CD4-positive, alpha-beta T cell (primary cell): ENCODE measurements at places on chromosomes 3 and 15. TPM values are rescaled to one million over a fixed set of nuclear protein-coding genes. Genes with fewer than 3 reads are reported as not detected.

The PPP2R3A gene
- total RNA-seq, result 0.31 TPM

The ABI3BP gene
- total RNA-seq, result not detected

The MYRIP gene
- not detected for total RNA-seq

The CCDC39 gene
- total RNA-seq, result not detected

The AMT gene
- total RNA-seq, result 12.7 TPM

The AQP9 gene
- 0.31 TPM for total RNA-seq

The CELSR3 gene
- 4.9 TPM for total RNA-seq

The KNL1 gene
- 0.69 TPM for total RNA-seq

The NEK4 gene
- total RNA-seq, result 6.9 TPM

The PLA2G4B gene
- total RNA-seq, result 34.6 TPM

The GPR160 gene
- total RNA-seq, result 5.7 TPM

The CHRM5 gene
- total RNA-seq, result not detected

The MED12L gene
- 0.49 TPM for total RNA-seq

The NECTIN3 gene
- 7.8 TPM for total RNA-seq

The ACOX2 gene
- not detected for total RNA-seq

The MAGEL2 gene
- not detected for total RNA-seq

The PRSS50 gene
- not detected for total RNA-seq

The FBXW12 gene
- total RNA-seq, result not detected

The MESP2 gene
- not detected for total RNA-seq

The PLA2G4D gene
- not detected for total RNA-seq

The TRIM42 gene
- not detected for total RNA-seq

The KIF23 gene
- 1.1 TPM for total RNA-seq

The RHOV gene
- 0.36 TPM for total RNA-seq

The RAD54L2 gene
- 39.9 TPM for total RNA-seq

The SAXO2 gene
- total RNA-seq, result 14.9 TPM

The LRRFIP2 gene
- total RNA-seq, result 34.2 TPM

The CFAP91 gene
- not detected for total RNA-seq

The SLC27A2 gene
- total RNA-seq, result 0.31 TPM

The DUOXA2 gene
- not detected for total RNA-seq

The HDC gene
- total RNA-seq, result 0.08 TPM

The FANCD2OS gene
- not detected for total RNA-seq

The GP9 gene
- total RNA-seq, result not detected

The LRRC31 gene
- total RNA-seq, result not detected

The FILIP1L gene
- total RNA-seq, result 0.08 TPM

The SOX14 gene
- not detected for total RNA-seq

The ATP10A gene
- 30.4 TPM for total RNA-seq

The SLC6A11 gene
- not detected for total RNA-seq

The GOLGA8A gene
- 295 TPM for total RNA-seq

The PLSCR4 gene
- total RNA-seq, result not detected

The MCF2L2 gene
- total RNA-seq, result 4.1 TPM

The OR5K2 gene
- not detected for total RNA-seq

The TRIM59 gene
- 16.2 TPM for total RNA-seq

The SERPINI2 gene
- total RNA-seq, result not detected
